ENCODE measurements at places on chromosomes 7 and 10.
A peak's percentile ranks its signal among the peaks of the same experiment; 100 is the strongest.

DNA sequence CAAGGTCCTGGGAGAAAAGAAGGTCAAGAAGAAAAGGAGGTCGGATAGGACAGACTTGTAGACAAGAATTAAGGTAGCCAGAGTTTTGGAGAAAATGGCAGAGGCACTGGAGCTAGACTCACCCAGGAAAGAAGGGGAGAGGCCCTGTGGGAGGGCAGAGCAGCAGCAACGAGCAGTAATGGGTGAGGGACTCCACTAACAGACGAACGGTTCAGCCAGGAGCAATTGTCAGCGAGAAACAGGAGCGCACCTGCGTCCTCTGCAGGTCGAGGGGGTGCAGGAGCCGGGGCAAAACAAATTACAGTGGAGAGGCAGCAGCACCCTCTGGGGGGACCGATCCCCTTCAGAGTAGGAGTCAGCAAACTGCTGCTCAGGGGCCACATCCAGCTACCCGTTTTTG, 18.5 kb upstream of the IGFBP3 start:
- no peak for DNase-seq

- DNase-seq, result no peak
These were observed 108.5 kb downstream of the SLC37A3 start for GRCh38 chr7:140289804-140290203.

- DNase-seq, result no peak
These were observed 121.6 kb upstream of the LYZL2 start for GRCh38 chr10:30750971-30751677.

- no peak for DNase-seq
These were observed at the start of gene JAKMIP3 for GRCh38 chr10:132065491-132066105. TSS of gene JAKMIP3 (plus strand) at chr10:132065946. CDS start at chr10:132104809, 38,863 bp downstream.

- no peak for DNase-seq
These were observed 13.2 kb downstream of the HDAC9 start for GRCh38 chr7:18508443-18509427.

DNA sequence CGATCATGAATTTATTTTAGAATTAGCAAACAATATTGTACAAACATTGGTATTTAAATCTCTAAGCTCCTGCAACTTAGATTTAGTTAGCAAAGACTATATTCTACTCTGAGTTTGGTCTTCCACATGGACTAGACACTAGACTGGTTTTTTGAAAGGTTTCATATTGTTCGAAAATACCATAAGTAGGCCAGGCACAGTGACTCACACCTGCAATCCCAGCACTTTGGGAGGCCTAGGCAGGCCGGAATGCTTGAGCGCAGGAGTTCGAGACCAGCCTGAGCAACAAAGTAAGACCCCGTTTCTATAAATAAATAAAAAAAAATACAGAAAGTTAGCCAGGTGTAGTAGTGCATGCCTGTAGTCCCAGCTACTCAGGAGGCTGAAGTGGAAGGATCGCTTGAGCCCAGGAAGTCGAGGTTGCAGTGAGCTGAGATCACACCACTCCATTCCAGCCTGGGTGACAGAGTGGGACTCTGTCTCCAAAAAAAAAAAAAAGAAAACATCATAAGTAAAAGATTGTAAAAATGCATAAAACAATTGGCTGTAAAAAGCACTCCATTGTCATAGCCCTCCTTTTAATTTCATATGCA, 73.1 kb downstream of the ABCC2 start:
- no peak for DNase-seq

DNA sequence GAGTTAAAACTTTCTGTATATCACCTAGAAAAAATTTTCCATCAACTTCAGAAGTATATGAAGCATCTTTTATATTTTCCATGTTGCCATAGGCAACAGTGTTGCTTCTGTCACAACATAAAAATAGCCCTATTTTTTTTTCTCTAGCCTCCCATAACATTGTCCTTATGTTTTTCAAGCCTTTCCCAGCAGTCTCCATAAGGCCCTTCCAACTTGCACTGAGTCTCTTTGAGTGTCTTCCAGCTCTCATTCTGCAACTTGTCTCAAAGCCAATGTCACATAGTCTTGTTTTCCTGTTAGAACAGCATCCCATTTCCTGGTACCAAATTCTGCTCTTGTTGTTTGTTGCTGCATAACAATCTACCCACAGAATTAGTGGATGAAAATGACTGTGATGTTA, 1055.5 kb upstream of the GHITM start:
- DNase-seq, result no peak

DNA sequence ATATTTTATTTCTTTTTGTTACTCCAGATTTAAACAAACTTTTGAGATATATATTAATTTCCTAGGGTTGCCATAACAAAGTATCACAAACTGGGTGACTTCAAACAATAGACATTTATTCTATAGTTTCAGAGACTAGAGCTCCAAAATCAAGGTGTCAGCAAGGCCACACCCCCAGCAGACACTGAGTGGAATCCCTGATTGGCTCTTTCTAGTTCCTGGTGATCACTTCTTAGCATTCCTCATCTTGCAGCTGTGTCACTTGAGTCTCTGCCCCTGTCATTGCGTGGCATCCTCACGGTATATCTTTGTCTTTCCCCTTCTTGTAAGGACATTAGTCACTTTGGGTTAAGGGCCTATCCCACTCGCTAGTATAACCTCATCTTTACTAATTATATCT, 7.6 kb upstream of the SLC26A3 start:
- DNase-seq, result no peak

DNA sequence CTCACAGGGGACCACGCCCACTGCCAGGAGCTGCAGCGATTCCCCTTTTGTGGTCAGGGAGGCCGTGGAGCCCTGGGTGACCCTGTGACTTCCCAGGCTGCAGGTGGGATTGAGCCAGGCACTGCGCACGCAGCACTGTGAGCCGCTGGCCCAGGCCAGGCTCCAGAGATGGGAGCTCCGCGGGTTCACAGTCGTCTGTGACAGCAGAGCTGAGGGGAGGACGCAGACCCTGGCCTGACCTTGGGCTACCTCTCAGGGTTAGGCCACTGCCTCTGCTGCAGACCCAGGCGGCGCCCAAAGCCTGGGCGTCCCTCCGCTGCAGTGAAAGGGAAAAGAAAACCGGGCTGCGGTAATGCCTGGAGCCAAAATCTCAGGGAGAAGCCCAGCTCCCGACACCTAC, 107.5 kb upstream of the GPR26 start:
- DNase-seq, result no peak

DNA sequence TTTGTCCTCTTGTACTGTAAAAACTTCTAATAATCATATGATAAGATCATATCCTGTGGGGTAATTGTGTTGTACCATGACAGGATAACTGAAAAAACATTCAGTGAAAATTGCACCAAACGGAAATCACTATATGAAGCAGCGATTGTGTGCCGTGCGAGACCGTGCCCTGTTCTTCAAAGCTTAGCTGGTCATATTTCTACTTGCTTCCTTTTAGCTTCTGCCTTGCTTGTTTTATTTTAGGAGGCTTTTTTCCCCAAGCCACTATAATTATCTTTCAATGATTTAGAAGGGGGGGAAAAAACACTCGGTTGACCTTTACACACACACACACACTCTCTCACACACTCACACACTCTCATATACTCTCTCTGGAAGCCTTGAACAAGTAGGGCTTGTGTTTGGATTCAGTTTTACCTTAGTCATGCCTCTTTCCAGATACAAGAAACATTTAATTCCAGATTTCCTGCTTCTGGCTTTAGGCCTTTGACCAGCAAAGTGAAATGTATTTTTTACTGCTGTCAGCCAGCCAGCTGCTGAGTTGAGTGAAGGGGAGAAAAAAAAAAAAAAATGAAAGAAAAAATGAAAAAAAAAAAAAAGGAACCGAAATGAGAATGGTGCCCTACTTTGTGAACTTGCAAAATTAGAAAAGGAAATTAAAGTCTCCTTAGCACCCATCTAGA, 181.4 kb downstream of the ARID5B start:
- no peak for DNase-seq

- DNase-seq, result peak; percentile 25
These were observed 37.5 kb downstream of the PWWP2B start for GRCh38 chr10:132434405-132435005.

DNA sequence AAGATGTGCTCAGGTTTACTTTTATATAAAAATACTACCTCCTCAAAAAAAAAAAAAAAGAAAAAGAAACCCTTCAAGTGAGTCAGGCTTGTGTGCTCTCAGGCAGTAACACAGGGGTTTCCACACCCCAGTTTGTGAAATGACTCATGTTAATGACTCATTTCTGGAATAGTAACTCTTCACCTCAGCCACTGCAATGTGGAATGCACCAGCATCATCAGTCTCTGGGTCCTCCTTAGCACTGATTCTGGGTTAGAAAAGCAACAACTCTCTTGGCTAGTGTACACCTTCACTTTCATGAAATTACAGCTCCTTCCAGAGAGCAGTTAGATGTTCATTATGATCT, 110.6 kb downstream of the EMX2 start:
- no peak for DNase-seq

- DNase-seq, result no peak
These were observed 30.3 kb upstream of the KEL start for GRCh38 chr7:142992427-142992826.

DNA sequence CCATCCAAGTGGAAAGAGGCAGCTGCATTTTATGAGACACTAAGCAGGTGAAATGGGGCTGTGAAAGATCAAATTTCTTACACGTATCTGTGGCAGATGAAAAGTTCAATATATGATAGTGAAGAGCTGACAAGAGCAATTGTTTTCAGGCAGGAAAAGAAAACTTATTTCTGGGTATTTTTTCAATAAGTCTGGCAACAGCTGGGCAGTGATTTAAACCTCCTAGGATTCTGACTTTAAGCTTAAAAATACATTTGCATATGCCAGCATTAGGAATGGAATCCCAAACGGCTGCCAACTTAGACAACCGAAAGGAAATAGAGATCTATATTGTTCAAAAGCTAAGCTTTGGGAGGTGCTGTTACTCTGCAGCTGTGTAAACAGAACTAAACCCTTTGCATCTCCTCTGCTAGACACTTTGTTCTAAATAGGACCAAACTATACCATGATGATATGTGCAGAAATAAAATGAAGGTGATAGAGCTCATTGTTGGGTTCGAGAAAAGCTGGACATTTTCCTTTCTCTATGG, 26.1 kb downstream of the DYNC1I1 start:
- no peak for DNase-seq

DNA sequence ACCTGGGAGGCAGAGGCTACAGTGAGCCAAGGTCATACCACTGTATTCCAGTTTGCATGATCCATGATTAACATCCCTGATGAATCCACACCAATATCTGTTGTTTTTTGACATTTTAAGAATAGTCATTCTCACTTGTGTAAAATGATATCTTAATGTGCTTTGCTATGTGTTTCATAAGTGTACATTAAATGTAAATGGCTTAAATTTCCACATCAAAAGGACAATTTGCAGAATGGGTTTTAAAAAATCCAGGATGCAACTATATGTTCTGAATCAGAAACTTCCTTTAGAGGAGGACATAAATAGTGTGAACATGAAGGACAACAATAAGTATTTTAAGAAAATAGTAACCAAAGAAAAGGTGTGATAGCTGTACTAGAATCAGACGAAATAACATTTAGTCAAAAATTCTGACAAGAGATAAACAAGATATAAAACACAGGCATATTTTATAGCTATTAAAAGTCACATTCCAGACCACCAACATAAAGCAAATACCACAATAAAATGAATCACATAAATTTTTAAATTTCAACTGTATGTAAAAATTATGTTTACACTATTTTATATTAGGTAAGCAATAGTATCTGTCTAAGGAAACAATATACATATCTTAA, 42.4 kb downstream of the AKR1C3 start:
- no peak for DNase-seq

DNA sequence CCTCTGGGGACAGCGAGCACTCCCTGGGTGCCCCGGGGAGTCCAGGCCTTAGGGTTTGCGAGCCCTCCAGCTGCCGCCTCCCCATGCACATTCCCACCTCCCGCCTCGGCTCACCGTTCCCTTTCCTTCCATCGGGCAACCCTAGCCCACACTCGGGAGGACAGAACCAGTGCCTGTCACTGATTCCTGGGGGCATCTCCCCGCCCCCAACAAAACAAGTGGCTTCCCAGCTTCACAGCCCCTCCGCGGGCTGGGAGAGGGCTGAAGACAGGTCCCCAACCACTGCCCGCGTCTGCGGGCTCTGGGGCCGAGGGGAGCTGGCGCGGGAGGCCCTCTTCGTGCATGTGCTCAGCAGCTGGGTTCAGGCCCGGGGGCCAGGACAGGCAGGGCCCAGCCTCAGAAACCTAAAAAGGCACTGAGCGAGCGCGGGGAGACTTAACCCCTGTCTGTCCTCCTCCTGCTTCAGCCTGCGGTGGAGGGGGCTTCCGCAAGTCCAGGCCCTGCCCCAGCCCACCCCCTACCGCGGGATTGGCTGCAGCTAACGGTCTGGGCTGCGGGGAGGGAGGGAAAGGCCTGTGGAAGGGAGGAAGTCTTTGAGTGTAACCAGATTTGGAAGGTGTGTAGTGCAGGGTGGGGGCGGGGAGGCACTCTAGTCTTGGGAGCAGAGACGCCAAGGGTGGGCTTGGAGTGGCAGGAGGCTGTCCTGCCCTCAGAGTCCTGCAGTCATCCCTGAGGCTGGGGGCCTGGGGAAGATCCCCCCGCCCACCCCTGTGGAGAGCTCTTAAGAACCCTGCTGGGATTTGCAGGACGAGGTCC, 1.2 kb downstream of the FLNC start:
- no peak for DNase-seq

- DNase-seq, result no peak
These were observed 78.3 kb upstream of the NRP1 start for GRCh38 chr10:33412653-33413361.

DNA sequence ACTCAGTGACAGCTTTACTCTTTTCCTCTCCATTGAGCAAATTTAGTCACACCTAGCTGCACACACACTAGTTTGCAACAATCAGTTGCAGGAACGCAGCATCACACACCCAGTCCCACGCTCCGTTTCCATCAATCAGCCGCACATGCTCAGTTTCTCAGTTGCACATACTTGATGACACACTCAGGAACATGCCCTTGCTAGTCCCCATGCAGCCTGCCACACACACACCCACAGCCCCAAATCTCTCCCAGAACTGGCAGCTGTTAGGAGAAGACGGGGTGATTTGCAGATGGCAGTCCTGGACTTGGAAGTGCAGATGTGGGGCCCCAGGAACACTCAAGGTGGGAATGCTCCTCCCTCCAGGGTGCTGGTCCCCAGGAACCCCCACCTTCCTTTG, 7.7 kb downstream of the LBX1 start:
- no peak for DNase-seq

GRCh38 chr10:123847686-123848432, 43.7 kb downstream of the CPXM2 start:
- no peak for DNase-seq

DNA sequence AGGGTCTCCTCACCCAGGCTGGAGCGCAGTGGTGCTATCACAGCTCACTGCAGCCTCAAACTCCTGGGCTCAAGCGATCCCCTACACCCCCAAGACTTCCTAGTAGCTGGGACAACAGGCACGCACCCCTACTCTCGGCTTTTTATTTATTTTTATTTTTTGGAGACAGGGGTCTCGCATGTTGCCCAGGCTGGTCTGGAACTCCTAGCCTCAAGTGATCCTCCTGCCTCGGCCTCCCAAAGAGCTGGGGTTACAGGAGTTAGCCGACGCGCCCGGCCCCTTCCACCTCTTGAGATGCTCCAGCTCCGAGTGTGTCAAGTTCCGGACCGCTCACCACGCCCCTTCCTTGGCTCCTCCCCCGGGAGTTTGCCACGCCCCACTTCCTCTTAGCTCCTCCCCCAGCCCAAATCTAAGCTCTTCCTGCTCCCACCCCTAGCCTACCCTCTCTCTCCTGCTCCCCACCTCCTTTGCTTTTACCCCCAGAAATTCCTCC, 6.3 kb downstream of the NAT16 start:
- peak; percentile 50 for DNase-seq

GRCh38 chr10:11246752-11247467, 229.2 kb downstream of the CELF2 start:
- no peak for DNase-seq

- no peak for DNase-seq
These were observed 32.8 kb upstream of the MYO3A start for GRCh38 chr10:25901199-25901598.

GRCh38 chr7:112105584-112106530, 100.3 kb downstream of the DOCK4 start:
- DNase-seq, result no peak

Measured in activated T-cell treated with anti-CD3 and anti-CD28 coated beads for 4 hours (primary cell).